BE2C (cell line): ENCODE measurements at places on chromosomes 6 and 20.
A peak's percentile ranks its signal among the peaks of the same experiment; 100 is the strongest.

DNA sequence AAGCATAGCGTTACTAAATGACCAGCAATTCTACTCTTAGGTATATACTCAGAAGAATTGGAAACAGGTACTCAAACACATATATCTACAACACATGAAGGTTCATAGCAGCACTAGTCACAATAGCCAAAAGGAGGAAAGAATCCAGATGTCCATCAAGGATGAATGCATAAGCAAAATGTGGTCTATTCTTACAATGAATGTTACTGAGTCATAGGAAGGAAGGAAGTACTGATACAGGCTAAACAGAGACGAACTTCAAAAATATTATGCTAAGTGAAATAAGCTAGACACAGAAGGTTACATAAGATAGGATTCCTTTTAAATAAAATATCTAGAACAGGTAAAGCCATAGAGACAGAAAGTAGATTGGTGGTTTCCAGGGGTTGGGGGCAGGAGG lies 93.5 kb downstream of the MAP3K7 start:
- no peak for DNase-seq

GRCh38 chr6:157187182-157188083 lies 135.9 kb downstream of the TMEM242 start:
- no peak for DNase-seq

GRCh38 chr6:30647242-30648116 lies 546 bp downstream of the C6orf136 start:
- DNase-seq: peak; percentile 85

DNA sequence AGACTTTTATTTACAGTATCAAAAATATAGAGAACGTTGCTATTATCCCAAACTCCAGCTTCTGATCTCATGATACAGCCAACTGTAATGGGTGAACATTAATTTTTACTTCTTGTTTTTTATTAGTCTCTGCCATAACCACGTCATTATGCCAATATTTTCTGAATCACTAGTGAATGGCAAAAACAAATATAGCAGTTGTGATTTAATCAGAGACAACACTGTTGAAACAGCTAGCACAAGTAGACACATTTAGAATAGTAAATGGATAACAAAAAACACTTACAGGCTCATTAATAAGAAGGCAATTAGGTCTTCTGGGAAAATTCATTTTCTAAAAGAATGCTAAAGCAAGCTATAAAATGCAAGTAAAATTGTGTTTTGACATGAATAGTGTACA lies 8.1 kb downstream of the PTPRK start:
- DNase-seq: no peak

- DNase-seq: no peak
Measured at GRCh38 chr20:58515233-58516212, at the start of gene APCDD1L. Gene APCDD1L, minus strand, starts transcription at chr20:58515399. Its CDS starts 692 bp downstream, at chr20:58514707.

- peak; percentile 66 for DNase-seq
Measured at GRCh38 chr20:4091490-4092479, 76.4 kb upstream of the RNF24 start.

GRCh38 chr6:32960563-32960962 lies 7.7 kb upstream of the HLA-DMA start:
- DNase-seq: no peak

- DNase-seq: no peak
Measured at GRCh38 chr6:146433881-146434731, 109.5 kb upstream of the RAB32 start.

DNA sequence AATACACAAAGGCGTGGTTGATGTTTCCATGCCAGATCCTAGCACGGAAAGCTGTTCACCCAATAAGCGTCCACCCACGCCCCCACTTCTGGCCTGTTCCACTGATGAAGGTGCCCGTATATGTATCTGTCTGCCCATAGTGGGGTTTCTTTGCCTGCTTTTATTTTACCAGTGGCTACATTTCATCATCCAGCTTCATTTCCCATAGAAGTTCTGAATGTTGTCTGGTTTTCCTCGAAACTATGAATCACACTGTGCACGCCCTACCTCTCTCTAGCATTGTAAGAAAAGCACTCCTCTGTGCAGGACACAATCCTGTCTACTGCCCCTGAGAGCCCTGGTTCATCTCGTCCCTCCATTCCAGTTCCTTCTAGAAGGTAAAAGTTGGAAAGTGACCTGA lies 8.8 kb upstream of the CD93 start:
- no peak for DNase-seq

DNA sequence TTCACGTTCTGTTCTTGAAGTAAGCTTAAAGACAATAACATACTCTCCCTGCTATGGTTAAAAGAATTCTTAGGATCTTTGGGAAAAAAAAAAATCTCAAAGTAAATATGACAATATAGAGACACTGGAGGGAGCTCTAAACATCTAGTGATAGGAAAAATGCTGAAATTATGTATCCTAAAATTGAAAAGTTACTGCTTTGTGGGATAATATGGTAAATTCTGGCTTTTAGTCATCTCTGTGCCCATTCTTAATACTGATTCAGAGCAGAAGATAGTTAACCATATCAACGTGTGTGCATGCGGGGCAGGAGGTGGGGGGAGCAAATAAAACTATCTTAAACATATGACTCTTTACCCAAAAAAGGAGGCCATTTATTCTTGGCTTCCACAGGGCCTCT lies 165.4 kb downstream of the GMPR start:
- no peak for DNase-seq

GRCh38 chr20:51122931-51123658 lies 100.2 kb upstream of the KCNG1 start:
- DNase-seq: no peak

DNA sequence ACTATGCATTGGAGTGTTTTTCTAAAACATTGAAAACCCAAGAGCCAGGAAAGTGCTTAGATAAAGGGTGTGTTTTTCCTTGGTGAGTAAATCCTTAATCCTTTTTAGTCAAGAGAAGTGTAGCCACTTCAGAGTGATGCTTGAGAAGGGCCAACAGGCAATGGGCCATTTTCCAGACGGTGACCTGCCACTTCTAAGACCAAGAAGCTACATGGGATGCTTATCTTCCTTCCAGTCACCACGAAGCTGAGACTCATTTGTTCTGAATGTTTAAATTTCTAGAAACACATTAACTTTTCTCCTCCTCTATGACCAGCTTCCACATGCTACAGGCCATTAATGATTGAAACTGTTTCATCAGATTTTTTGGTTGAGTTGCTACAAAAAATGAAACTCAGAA lies 34.4 kb upstream of the NHSL1 start:
- DNase-seq: no peak

GRCh38 chr6:28235912-28236452 lies 10.9 kb downstream of the ZSCAN9 start:
- no peak for DNase-seq

DNA sequence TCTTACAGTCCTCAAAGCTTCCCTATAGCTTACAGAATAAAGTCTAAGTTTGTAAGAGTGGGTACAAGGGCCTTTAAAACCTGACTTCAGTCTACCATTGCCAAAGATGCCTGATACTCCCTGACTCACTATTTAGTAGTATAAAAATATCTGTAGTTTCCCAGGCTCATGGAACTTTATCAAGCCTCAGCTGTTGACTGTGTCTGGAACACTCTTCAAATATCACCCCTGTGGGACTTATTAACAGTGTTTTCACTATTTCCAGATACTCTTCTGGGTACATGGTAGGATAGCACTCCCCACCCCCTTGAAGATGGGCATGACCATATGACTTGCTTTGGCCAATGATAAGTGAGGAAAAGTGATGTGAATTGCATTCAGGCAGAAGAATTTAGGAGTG lies 105.3 kb upstream of the TENT5A start:
- no peak for DNase-seq

GRCh38 chr6:15503346-15503680 lies 159.5 kb downstream of the DTNBP1 start:
- no peak for DNase-seq

DNA sequence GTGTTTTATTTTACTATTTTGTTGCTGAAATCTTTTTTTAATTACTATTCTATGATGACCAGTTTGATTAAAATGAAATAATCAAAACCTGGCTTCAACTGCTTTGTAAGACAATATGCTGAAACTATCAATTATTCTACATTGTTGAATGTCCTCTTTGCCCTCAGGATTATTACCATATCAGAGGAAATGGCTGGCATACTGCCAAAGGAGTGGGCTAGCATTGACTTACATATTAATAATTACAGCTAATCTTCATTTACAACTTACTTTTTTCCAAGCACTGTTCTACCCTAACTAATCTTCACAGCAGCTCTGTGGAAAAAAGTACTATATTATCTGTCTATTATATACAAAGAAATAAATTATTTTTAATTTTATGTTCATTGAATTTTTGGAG lies 560.5 kb downstream of the BCKDHB start:
- peak; percentile 72 for DNase-seq

GRCh38 chr6:26183581-26184366 lies 96.5 kb downstream of the HFE start:
- peak; percentile 50 for DNase-seq

DNA sequence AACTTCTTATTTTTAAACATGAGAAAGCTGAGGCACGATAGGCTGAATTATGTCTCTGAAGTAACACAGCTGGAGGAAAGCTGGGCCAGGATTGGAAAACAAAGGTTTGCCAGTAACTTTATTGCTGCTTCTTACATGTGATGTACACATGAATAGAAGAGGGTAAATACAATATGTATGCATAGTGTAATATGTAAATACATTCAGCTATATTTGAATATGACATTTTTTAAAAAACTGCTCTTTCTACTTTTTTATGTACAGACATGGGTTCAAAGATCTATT lies 90.2 kb downstream of the ADTRP start:
- no peak for DNase-seq

DNA sequence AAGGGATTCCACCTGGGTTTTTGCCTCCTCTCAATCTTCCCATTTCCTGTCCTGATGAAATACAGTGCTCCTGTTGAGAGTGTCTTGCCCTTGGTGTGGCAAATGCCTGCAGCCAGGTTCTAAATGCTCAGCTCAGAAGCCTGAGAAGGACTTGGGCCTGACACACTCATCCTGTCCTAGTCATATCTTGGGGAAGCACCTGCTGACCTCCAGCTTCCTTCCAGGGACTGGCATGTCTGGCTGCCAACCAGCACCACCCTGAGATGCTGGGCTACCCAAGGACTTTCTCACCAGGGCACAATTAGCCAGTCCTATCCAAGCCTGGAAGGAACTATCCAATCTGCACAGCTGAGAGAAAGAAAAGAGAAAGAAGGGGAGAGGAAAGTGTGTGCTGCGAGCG lies 43.4 kb downstream of the LRFN2 start:
- DNase-seq: no peak
